ENCODE measurements at places on chromosomes 5 and 9. TPM values are rescaled to one million over a fixed set of nuclear protein-coding genes. Genes with fewer than 3 reads are reported as not detected.

DNA sequence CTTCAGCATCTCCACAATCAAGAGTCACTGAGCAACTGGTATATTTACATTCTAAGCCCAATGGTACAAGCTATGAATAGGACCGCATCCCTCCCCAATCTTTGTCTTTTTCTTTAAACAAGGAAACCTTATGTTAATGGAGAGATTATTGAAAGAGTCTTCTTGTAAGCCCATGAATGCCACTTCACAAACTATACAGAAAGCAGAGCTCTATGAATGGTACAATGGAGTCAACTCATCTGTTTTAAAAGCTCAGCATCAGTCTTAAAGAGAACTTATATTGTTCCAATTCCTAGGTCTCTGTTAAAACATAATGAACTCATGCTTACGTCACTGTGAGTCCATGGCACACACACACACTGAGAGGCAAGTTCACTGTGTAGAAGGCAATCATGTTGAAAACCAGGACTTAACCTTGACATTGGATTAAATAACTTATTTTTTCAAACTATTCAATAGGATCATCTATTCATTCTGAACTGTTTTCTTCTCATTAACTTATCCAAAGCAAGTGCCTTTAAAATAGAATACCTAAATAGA lies 4.5 kb downstream of the NREP start:
- no peak for DNase-seq

The PCDHB7 gene
- total RNA-seq: 13.4 TPM

- DNase-seq: no peak
These were observed 818.8 kb upstream of the WWC1 start for GRCh38 chr5:167472566-167473108.

- DNase-seq: no peak
These were observed 47.0 kb downstream of the CFAP90 start for GRCh38 chr5:7803937-7804336.

The TRIP13 gene
- total RNA-seq: 7.5 TPM

GRCh38 chr9:77935974-77936373 lies 95.6 kb downstream of the GNAQ start:
- no peak for DNase-seq

- no peak for DNase-seq
These were observed 55.7 kb upstream of the EQTN start for GRCh38 chr9:27352457-27353165.

GRCh38 chr9:108162664-108163063 lies 673.1 kb upstream of the KLF4 start:
- no peak for DNase-seq

GRCh38 chr5:105503950-105504349 lies 1941.4 kb upstream of the NUDT12 start:
- no peak for DNase-seq

- no peak for DNase-seq
These were observed 71.3 kb downstream of the HRH2 start for GRCh38 chr5:175728885-175729828.

The CD74 gene
- total RNA-seq: 4.1 TPM

DNA sequence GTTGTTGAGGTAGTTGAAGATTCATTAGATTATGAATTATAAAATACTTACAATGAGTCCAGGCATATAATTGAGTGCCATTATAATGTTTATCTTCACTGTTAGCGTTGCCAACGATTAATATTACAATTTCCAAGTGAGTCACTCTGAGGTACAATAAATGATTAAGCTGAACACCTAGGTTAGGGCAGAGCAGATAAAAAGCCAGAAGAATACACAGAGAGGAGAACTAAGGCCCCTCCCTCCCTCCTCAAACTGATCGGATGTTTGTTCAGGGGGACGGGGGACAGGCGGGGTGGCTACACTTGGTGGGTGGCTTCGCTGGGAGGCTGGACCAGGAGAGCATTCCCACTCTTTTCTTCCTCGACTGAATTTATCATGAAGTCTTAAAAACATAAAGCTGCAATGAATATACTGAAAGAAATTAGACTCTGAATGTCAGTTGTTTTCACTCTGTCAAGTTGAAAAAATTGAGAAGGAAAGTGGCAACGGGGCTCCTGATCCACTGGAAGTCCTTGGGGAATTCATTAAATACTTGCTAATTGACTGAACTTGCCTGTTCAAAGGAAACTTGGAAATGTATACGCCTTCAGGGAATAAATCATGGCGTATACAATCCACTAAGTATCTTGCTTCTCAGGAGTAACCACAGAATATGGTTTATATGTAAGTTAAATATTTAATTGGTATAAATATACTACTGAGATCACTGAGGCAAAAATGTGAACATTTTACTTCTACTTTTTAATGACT lies 198.1 kb downstream of the TSSK1B start:
- DNase-seq: no peak

DNA sequence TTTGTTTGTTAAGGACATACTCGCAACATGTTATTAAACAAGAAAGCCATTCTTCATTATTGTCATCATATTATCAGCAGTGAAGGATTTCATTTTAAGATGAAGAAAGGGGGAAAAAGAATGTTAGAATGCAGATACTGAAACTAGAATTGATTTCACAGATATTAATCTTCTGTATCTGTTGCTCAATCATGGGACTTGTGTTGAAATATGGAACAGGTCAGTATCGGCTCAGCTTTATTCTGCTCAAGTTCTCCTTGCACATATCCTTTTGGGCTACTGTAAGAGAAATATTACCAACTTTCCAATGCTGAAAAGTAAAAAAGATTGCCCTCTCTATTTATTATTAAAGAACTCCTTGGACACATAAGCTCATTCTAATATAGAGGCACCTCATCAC lies 13.8 kb upstream of the ANXA1 start:
- no peak for DNase-seq

GRCh38 chr9:93911801-93912554 lies 43.2 kb downstream of the BARX1 start:
- DNase-seq: no peak

The NDUFS6 gene
- 12.9 TPM for total RNA-seq

GRCh38 chr9:129458155-129458661 lies 162.7 kb downstream of the C9orf50 start:
- no peak for DNase-seq

GRCh38 chr5:103840600-103840999 lies 278.0 kb upstream of the NUDT12 start:
- no peak for DNase-seq

GRCh38 chr5:54624805-54625568 lies 107.4 kb downstream of the SNX18 start:
- no peak for DNase-seq

DNA sequence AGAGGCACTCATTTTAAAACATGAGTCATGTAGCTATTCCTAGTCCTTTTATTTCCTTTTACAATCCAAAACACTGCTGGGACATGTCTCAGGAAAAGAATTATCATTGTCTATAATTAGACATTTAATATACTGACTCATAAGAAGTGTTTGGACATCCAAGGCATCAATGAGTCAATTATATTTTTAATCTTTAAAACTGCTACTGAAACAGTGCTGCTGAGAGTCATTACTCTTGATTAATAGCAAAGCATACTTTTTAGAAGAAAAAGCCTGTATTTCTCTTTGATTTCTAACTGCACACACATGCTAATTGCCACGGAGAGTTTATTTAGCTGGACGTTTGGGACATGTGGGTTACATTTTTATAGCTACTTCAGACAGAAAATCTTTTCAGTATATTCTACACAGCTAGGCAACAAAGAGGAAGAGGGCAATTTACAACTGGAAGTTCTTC lies 1249.0 kb upstream of the CDH18 start:
- no peak for DNase-seq

- DNase-seq: no peak
These were observed 71.1 kb upstream of the RETREG1 start for GRCh38 chr5:16687898-16688297.

DNA sequence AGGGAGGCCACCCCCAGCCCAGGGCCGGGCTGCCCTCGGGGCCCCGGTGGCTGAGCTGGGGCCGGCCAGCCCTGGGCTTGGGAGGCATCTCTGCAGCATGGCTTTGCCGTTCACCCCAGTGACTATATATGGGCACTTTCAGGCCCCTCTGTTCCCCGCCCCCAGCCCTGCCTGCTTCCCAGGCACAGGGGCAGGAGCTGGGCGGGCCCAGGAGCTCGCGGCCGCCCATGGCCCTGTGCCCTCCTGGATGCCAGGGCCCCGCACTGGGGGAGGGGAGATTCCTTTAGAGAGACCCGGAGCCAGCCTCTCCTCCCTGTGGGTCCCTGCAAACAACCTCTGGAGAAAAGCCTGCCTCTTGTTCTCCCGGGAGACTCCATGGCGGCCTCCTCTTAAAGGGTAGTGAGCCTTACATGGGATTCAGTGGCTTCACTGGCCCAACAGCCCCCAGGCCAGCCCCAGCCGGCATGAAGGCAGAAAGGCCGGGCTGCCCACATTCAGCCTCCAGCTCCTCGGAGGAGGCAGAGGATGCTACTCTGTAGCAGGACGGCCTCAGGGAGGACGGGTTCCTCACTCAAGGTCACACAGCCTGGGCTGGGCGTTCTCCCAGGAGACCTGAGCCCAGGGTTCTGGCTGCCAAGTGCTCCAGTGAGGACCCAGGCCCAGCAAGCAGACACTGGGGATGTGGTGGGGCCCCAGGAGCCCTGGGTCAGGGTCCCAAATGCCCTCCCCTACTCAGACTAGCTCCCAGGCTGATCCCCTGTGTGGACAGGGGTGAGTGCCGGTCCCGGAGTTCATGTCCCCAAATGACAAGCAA lies 4.1 kb downstream of the NACC2 start:
- DNase-seq: no peak

- DNase-seq: no peak
These were observed 67.9 kb downstream of the YTHDC2 start for GRCh38 chr5:113581388-113581787.

DNA sequence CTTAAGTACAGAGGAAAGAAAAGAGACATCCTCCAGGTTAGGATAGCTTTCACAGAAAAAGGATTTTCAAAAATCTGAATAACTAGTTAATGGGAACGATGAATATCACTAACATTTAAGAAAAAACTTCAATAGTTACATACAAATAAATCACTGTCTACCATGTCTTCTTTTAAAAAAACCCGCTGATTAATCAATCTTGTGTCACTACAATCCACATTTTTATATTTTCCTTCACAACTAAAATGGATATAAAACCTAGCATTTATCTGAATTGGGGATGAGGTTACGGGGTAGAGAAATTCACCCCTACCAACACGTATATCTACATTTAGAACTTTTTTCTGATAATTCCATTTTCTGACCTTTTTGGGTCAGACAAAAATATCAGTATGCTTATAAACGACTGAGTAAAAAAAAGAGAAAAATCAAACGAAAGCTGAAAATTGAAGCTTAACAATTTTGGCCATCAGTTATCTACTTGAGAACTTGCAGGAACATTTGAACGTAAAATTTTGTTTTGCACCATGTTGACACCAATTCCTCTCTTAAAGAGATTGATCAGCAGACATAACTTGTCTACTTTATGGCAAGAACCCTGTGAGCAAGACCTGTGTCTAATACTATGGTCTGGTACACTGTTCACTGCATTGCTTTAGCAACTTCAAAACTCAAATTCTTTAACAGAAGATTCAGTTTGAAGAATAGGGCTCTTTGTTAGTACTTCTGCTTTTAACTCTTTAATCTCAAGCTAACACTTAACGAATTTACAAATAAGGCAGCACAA lies 4.8 kb downstream of the NR3C1 start:
- no peak for DNase-seq

- DNase-seq: no peak
These were observed 95.8 kb upstream of the LMX1B start for GRCh38 chr9:126517833-126518356.

GRCh38 chr5:151214614-151215545 lies 9.0 kb downstream of the CCDC69 start:
- no peak for DNase-seq

The IL5 gene
- not detected for total RNA-seq

- DNase-seq: no peak
These were observed 376.4 kb upstream of the TNC start for GRCh38 chr9:115494393-115494792.

DNA sequence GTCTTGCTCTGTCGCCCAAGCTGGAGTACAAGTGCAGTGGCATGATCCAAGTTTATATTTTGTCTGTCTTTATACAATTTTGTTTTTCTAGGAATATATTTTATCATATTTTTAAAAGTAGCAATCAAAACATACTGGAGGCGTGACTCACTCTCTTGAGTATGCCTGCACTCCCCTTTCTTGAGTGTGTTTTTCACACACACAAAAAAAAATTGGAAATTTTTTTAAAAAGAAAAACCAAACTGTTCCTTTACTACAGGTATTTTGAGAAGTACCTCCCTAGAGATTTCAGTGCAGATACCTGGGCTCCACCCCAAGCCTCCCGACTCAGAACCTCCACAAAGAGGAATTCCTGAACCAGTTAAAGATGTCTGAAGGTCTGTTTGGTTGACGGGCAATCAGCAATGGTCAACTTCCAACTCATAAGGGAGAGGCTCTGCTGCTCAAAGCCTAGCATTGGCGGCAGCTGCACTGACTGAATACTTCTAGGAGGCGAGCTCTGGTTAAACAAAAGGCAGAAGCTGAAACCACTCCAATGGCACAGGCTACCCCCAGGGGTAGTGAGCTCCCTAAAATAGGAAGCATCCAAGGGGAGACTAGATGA lies 27.4 kb downstream of the PDE6A start:
- no peak for DNase-seq

The MCIDAS gene
- total RNA-seq: not detected

The SOX30 gene
- not detected for total RNA-seq

DNA sequence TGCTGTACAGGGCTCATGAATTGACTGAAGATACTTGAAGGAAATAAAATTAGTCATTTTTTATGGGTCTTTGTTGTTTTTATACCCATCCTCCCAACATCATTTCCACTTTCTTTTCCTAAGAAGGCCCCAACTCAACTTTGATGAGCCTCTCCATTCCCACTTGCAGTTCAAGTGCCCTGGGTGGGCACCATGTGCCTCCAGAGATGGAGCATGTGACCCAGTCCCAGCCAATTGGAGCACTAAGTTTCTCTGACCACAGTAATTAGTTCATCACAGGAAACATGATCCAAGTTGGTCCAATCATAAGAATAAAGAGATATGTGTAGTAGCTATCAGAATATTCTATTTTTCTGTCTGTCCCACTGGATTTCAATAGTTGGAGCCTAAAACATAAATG lies 46.9 kb downstream of the HTR4 start:
- DNase-seq: no peak

The NPR3 gene
- total RNA-seq: 19.3 TPM

DNA sequence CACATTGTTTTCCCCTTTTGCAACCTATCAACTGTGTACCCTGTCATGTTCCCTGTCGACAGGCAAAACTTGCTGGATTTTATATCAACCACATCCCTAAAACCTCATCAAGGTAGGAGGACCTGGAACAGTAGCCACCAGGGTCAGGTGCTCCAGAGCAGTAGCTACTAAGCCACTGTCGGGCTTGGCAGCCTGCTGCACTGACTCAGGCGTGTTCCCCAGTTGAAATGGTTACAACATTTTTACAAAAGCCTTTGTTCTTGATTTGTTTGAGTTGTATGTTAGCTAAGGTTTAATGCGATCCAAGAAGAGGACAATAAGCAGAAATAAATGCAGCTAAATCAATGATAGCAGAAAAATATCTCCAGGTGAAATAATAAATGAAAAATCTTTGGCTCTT lies 407.4 kb upstream of the TLE4 start:
- DNase-seq: no peak

The TAF9 gene
- 83.0 TPM for total RNA-seq
